ENCODE measurements at places on chromosomes 16 and 17. TPM values are rescaled to one million over a fixed set of nuclear protein-coding genes. Genes with fewer than 3 reads are reported as not detected.
A peak's percentile ranks its signal among the peaks of the same experiment; 100 is the strongest.

GRCh38 chr17:18319604-18320256, 4.6 kb downstream of the SMCR8 start:
- no peak overlapping the region for H3K27ac ChIP-seq
- DNase-seq = peak; percentile 61
- H3K4me1 ChIP-seq = peaks cover 36% of the 10 kb centered on the region

- peak overlapping the region; percentile 78 for H3K4me3 ChIP-seq
- no peak for DNase-seq
- H3K4me1 ChIP-seq = peaks cover 13% of the 10 kb centered on the region
- no peaks in the 10 kb centered on the region for H3K36me3 ChIP-seq
- H3K27me3 ChIP-seq = no peaks in the 10 kb centered on the region
- H3K27ac ChIP-seq = peak overlapping the region; percentile 98
Measured at GRCh38 chr17:16215002-16215272, 397 bp downstream of the NCOR1 start.

DNA sequence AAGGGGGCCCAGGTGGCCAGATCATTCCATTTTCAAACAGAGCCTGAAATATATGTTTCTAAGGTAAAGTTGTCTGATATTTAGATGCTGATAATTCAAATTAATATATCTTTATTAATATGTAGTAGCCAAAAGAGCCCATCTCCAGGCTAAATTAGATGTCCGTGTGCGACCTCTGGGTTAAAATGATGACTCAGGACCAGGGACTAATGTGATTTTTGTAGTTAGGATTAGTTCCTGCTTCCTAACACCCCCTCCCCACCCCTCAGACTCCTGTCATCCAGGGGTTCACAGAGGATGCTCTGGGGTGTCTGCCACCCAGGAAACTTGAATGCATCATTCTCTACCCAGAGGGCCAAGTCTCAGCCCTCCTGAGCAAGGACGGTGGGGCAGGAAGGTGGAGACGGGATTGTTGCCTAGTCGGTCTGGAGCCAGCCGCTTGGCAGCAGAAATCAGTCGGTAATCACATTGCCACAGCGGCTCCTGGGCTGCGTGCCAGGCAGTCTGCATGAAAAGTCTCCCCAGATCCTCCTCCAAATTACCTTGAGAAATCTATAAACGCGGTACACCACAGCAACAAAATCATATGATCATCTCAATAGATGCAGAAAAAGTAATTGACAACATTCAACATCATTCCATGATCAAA, 29.8 kb downstream of the CNGB1 start:
- peaks cover 2% of the 10 kb centered on the region for H3K27me3 ChIP-seq
- H3K36me3 ChIP-seq = no peaks in the 10 kb centered on the region
- no peak overlapping the region for H3K4me3 ChIP-seq
- peak; percentile 47 for DNase-seq
- peaks cover 8% of the 10 kb centered on the region for H3K4me1 ChIP-seq

DNA sequence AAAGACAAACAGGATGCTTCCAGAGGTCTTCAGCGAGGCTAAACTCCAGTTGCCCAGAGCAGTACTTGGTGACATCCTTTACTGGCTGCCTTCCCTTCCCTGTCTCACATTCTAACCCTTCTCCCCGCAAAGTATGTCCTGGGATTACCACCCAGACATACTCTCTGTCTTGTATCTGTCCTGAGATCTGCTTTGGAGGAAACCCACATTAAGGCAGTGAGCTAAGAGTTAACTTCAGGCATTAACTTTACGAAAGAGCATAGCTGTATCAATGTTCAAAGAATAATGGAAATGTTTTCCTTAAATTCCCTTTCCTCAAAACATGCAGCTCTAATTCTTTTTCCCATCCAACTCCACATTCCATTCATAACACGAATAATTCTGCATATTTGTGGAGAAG, 385.2 kb downstream of the NPIPA8 start:
- peak; percentile 41 for DNase-seq
- no peaks in the 10 kb centered on the region for H3K36me3 ChIP-seq
- H3K27ac ChIP-seq = no peak overlapping the region
- H3K4me3 ChIP-seq = no peak overlapping the region
- H3K4me1 ChIP-seq = peaks cover 3% of the 10 kb centered on the region

DNA sequence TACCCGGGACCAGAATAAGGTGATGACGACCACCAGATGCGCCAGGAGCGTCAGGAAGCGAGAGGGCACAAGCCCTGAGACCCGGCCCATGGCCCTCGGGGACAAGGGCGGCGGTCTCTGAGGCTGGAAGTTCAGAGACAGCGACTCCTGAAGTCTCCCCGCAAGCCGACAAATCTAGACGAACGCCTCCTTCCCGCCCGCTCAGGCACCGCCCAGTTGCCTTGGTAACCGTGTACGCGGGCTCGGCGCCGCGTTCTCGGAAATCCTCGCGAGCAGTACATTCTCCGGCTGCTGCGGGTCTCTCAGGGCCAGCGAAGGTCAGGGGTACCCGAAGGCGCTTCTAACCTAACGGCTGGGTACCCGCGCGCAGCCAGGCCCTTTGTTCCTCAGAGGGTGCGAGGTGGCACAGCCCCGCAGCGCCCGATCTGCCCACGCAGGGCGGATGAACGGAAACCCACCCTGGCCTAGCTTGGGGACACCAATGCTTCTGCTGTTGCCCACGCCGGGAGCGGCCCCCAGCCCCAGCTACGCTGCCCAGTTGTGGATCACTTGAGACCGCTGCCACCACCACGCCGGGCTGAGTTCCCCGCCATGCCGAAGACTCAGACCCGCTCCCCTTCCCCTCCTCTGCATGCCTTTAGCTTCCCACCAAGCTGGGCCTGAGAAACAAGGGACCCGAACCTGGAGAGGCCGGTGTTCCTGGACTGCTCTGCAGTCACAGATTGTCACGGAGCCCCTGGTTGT, at the start of gene TMEM107:
Gene TMEM107 (minus strand): TSS at position 184 of the 744 bp plus-strand sequence. CDS start 94 bp downstream, at position 90.
- H3K36me3 ChIP-seq = no peaks in the 10 kb centered on the region
- H3K27ac ChIP-seq = peak within 1 kb of the TSS; percentile 92
- no peaks in the 10 kb centered on the region for H3K27me3 ChIP-seq

- no peaks in the 10 kb centered on the region for H3K27me3 ChIP-seq
- peak overlapping the region; percentile 97 for H3K27ac ChIP-seq
- H3K36me3 ChIP-seq = no peaks in the 10 kb centered on the region
- H3K4me3 ChIP-seq = peak overlapping the region; percentile 91
- peaks cover 4% of the 10 kb centered on the region for H3K4me1 ChIP-seq
Measured at GRCh38 chr17:46194393-46195216, 1.4 kb upstream of the KANSL1 start.

- no peak overlapping the region for H3K27ac ChIP-seq
- H3K36me3 ChIP-seq = no peaks in the 10 kb centered on the region
- H3K4me1 ChIP-seq = peaks cover 4% of the 10 kb centered on the region
Measured at GRCh38 chr17:65277576-65277975, 140.4 kb downstream of the RGS9 start.

DNA sequence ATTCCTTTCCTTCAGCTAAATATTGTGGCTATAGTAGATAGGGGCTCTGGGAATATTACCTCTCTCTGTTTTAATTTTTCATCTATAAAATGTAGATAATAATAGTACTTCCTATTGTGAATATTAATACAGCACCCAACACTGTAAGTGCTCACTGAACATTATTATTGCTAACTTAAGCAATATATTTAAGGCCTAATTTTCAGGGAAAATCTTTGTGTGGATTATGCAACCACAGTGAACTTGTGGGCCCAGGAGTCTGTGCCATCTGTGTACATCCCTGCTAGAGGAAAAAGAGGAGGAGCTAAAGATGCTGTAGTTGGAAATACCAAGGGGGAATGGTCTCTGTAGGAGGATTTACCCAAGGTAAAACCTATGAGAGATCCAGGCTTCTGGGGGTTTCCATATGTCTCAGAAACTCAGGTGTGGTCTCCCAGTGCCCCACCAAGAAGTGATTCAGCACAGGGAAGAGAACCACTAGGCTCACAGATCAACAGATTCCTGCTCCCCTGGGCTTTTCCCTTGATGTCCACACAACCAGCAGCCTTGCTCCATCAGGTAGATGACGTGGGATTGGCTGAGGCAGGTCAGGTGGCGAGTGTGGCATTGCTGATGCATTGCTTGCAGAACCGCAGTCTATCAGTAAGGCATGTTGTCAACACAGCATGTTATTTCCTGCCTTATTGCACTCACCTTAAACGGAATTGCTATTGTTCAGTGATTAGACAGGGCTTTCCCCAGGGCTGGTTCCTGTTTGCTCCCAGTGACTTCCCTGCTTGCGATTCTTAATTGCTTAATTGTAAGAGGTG, 1.6 kb upstream of the N4BP1 start:
- H3K27ac ChIP-seq = peak overlapping the region; percentile 85
- H3K36me3 ChIP-seq = peaks cover 4% of the 10 kb centered on the region
- no peak overlapping the region for H3K4me3 ChIP-seq
- peak; percentile 37 for DNase-seq

DNA sequence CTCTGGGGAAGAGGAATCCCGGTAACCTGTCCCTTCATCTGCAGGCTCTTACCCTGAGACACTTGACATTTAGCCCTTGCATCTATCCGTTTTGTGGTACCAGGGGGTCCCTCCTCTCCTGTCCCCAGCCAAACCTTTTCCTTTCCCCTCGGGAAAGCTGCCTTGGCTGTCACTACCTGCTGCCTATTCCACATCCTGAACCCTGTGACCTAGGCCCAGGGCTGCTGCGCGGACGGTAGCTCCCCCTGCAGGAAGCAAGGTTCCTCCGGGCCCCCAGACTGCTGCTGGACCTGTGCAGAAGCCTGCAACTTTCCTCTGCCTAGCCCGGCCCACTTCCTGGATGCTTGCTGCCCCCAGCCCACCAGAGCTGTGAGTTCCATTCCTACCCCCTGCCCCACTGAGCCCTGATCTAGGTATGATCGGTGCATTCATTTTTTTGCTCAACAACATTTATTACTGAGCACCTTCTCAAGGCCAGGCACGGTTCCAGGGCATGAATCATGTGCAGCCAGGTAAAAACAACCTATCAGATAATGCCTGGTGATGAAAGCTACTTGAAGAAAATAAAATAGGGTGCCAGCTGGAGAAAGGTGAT, 10.5 kb upstream of the ALDOA start:
- H3K36me3 ChIP-seq = peaks cover 8% of the 10 kb centered on the region
- H3K27ac ChIP-seq = no peak overlapping the region
- H3K27me3 ChIP-seq = no peaks in the 10 kb centered on the region
- H3K4me3 ChIP-seq = no peak overlapping the region
- DNase-seq = no peak

DNA sequence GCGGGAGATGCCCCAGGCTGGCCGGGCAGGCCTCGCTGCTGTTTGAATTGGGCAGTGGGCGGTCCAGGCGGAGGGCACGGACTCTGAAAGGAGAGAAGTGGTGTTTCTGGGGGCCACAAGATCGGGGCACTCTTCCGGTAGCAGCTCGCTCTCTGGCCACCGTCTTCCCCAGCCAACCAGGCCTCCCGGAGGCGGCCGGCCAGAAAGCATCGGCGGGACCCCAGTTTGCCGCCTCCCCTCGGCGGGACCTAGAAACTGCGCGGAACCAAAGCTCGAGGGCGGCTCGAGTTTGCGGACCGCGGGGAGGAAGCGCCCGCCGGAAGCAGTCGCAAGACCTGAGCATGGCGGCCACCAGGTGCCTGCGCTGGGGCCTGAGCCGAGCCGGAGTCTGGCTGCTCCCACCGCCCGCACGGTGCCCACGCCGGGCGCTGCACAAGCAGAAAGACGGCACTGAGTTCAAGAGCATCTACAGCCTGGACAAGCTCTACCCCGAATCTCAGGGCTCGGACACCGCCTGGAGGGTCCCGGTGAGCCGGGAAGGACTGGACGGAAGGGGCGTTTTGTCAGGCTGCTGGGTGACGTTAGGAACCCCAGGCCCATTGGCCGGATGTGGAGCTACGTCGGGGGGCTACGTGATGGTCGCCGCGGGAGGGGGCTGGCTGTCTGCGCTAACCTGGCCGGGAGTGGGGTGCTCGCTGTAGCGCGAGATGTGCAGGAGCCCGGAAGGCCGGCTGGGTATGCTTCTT, at the start of gene MRPL58:
Gene MRPL58 (plus strand): TSS at position 325 of the 746 bp plus-strand sequence. CDS start 17 bp downstream, at position 342.
- H3K27me3 ChIP-seq = no peaks in the 10 kb centered on the region
- peaks cover 8% of the 10 kb centered on the region for H3K36me3 ChIP-seq
- H3K4me1 ChIP-seq = peaks cover 28% of the 10 kb centered on the region
- peak; percentile 94 for DNase-seq

- no peak overlapping the region for H3K27ac ChIP-seq
- no peaks in the 10 kb centered on the region for H3K4me1 ChIP-seq
- H3K27me3 ChIP-seq = no peaks in the 10 kb centered on the region
- DNase-seq = no peak
- H3K4me3 ChIP-seq = no peak overlapping the region
- H3K36me3 ChIP-seq = peaks cover 2% of the 10 kb centered on the region
Measured at GRCh38 chr17:69997332-69997731, 77.7 kb upstream of the KCNJ16 start.

DNA sequence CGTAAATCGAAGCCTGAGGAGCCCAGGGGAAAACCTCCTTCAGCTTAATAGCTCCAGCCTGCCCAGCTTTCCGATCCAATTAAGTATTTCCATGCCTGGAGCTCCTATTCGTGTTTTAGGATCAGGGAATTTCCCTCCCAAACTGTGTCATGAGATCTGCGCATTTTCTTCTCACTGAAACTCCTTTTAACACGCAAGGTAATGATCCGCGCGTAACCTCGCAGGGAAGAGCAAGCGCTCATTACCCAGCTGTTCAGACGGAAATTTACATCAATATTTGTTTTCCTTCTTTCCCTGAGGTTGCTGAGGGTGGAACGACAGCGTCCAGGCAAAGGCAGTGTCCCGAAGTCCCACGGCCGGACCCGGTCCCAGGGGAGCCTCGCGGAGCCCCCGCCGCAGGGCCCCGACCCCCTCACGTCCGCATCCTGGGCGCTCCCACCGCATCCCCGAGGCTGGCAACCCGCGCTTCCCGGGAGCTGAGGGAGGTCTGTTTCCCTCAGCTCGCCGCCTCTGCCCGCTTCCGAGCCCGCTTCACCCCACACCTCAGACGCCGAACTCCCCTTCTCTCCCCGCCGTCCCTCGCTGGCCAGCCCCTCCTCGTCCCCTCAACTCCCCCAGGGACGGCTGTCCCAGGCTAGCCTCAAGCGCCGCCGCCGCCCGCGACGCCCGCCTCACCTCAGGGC, 415 bp downstream of the ABCA5 start:
- H3K27ac ChIP-seq = peak overlapping the region; percentile 73
- H3K4me3 ChIP-seq = peak overlapping the region; percentile 74
- no peaks in the 10 kb centered on the region for H3K36me3 ChIP-seq
- peak; percentile 62 for DNase-seq

GRCh38 chr16:19138601-19139000, 24.8 kb downstream of the ITPRIPL2 start:
- H3K4me1 ChIP-seq = peaks cover 30% of the 10 kb centered on the region
- no peaks in the 10 kb centered on the region for H3K36me3 ChIP-seq
- no peaks in the 10 kb centered on the region for H3K27me3 ChIP-seq
- no peak overlapping the region for H3K27ac ChIP-seq
- peak; percentile 93 for DNase-seq
- H3K4me3 ChIP-seq = no peak overlapping the region

- H3K4me1 ChIP-seq = no peaks in the 10 kb centered on the region
- no peaks in the 10 kb centered on the region for H3K27me3 ChIP-seq
- peaks cover 25% of the 10 kb centered on the region for H3K36me3 ChIP-seq
- no peak overlapping the region for H3K27ac ChIP-seq
- no peak overlapping the region for H3K4me3 ChIP-seq
- no peak for DNase-seq
Measured at GRCh38 chr17:44417553-44417952, 28.1 kb upstream of the ITGA2B start.

The NGFR gene
- 37.8 TPM for total RNA-seq

The MRTFB gene
- total RNA-seq = 14.6 TPM

The MPV17L gene
- 4.3 TPM for total RNA-seq

The SLC16A13 gene
- 0.18 TPM for total RNA-seq

The TBC1D3C gene
- total RNA-seq = not detected

The SLC52A1 gene
- total RNA-seq = 0.04 TPM

All from muscle of leg (tissue), 16 donors.